Osteoblast (primary cell): ENCODE measurements at places on chromosomes 1 and 21. TPM values are rescaled to one million over a fixed set of nuclear protein-coding genes. Genes with fewer than 3 reads are reported as not detected.

DNA sequence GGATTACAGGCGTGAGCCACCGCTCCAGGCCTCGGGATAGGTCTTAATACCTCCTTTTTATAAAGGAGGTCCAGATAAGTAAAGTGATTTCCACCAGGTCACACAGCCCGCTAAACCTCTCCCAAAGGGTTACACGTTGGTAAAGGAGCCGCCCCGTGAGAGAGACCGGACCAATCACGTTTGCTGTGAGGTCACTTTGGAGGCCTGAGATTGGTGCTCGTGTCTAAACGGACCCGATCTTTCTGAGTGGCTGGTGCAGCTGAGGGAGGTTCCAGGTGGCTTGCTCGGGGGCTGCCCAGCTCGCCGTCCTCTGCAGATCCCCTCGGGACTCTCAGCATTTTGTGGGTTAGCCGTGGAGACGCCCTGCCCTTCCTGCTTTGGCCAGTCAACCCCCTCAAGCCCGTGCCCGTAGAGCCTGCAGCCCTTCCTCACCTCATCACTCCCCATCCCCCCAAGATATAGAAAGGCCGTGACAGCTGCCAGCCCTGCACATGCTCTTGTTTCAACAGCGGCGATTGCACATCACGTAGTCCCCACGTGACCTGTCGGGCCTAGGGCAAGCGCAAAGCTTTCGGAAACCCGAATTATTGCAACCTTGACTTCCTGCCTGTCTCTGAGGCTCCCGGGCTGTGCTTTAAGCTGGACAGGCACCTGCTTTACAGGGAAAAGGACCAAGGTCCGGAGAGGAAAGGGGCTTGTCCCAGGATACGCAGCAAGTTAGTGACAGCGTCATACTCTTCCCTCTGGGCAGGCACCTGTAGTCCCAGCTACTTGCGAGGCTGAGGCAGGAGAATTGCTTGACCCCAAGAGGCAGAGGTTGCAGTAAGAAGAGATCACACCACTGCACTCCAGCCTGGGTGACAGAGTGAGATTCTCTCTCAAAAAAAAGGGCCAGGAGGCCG is 5.0 kb upstream of the COA7 start:
- H3K27me3 ChIP-seq = no peaks in the 10 kb centered on the region
- DNase-seq = peak; percentile 89
- peak overlapping the region; percentile 73 for H3K4me3 ChIP-seq
- no peaks in the 10 kb centered on the region for H3K36me3 ChIP-seq

- no peak overlapping the region for H3K27ac ChIP-seq
- no peak for DNase-seq
- peaks cover 4% of the 10 kb centered on the region for H3K27me3 ChIP-seq
Measured at GRCh38 chr1:84840346-84840745, 52.7 kb downstream of the LPAR3 start.

DNA sequence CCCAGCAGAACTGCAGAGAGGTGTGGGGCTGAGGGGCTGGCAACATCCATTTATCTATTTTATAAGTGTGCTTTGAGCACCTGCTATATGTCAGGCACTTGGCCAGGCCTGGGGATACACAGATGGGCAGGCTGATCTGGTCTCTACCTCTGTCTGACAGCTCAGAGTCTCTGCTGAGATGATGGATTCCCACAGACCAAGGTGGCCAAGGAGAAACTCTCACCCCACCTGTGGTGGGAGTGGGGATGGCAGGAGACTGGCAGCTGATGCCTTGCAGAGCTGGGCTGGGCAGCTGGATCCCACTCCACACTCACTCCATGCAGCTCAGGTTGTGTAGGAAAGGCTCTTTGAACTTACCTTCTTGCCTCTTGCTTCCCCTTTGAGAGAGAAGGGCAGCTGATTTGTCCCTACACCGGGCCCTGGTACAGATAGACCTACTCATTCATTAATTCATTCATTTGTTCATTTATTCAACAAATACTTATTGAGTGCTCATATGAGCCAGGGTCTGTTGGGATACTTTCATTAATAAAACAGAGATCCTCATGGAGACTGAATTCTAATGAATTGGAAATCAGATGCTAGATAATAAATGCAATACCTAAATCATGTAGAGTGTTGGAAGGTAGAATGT is 9.0 kb downstream of the ADORA1 start:
- H3K4me1 ChIP-seq = no peaks in the 10 kb centered on the region

- no peaks in the 10 kb centered on the region for H3K36me3 ChIP-seq
- no peaks in the 10 kb centered on the region for H3K27me3 ChIP-seq
- no peak overlapping the region for H3K4me3 ChIP-seq
- no peak overlapping the region for H3K27ac ChIP-seq
- DNase-seq = no peak
Measured at GRCh38 chr1:80582980-80583379, 1217.8 kb upstream of the ADGRL2 start.

GRCh38 chr1:152148051-152148450 is 11.0 kb downstream of the RPTN start:
- H3K27me3 ChIP-seq = no peaks in the 10 kb centered on the region
- H3K36me3 ChIP-seq = no peaks in the 10 kb centered on the region
- no peak overlapping the region for H3K27ac ChIP-seq
- H3K4me3 ChIP-seq = no peak overlapping the region

DNA sequence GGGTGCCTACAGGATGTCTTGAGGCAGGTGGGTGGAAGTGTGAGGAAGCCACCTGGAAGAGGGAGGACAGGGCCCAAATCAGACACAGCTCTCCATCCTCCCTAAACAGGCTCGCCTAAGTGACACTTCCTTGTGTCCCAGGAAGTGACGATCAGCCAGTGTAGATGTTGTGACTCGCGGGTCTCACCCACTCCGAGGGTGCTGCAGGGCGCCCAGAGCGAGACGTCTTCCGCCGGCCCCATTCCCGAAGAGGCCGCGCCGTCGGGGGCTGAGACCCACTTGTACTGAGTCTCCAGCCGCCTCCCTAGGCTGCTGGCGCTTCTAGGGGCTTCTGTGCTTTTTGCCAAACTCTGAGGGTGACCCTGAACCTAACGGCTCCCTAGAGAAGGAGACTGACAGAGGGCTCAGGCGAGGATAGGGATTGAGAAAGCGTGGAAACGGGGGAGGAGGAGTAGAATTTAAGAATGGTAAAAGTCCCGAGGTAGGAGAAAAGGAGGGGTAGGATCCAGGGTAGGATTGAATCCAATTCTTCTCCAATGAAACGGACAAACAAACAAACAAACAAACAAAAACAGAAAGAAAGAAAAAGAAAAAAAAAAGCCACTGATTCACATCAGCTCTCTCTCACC is 543 bp upstream of the MARK1 start:
- H3K4me3 ChIP-seq = peak overlapping the region; percentile 70
- H3K36me3 ChIP-seq = no peaks in the 10 kb centered on the region
- peaks cover 57% of the 10 kb centered on the region for H3K27me3 ChIP-seq

- H3K36me3 ChIP-seq = peaks cover 14% of the 10 kb centered on the region
- DNase-seq = peak; percentile 36
- no peaks in the 10 kb centered on the region for H3K4me1 ChIP-seq
- no peak overlapping the region for H3K27ac ChIP-seq
- H3K4me3 ChIP-seq = no peak overlapping the region
- no peaks in the 10 kb centered on the region for H3K27me3 ChIP-seq
Measured at GRCh38 chr1:10628685-10629084, 153.9 kb downstream of the PEX14 start.

DNA sequence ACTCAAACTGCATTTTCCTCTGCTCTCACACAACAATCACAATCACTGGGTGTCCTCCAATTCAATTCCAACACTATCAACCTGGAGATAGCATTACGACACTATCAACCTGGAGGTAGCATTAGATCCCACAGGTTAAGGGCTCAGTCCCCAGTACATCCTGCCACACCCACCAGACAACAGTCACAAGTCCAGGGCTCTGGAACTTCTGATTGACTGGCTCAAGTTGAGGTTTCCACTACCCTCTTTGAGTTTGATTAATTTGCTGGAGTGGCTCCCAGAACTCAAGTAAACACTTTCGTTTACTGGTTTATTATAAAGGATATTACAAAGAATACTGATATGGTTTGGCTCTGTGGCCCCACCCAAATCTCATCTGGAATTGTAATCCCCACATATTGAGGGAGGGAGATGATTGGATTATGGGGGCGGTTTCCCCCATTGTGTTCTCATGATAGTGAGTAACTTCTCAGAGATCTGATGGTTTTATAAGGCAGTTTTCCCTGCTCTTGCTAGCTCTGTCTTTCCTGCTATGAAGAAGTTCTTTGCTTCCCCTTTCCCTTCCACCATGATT is 49.6 kb upstream of the ARHGAP29 start:
- peaks cover 18% of the 10 kb centered on the region for H3K4me1 ChIP-seq
- no peak for DNase-seq
- no peak overlapping the region for H3K27ac ChIP-seq
- H3K27me3 ChIP-seq = no peaks in the 10 kb centered on the region
- no peak overlapping the region for H3K4me3 ChIP-seq

GRCh38 chr1:33394770-33395169 is 36.1 kb downstream of the PHC2 start:
- no peak overlapping the region for H3K27ac ChIP-seq
- H3K27me3 ChIP-seq = no peaks in the 10 kb centered on the region
- peaks cover 7% of the 10 kb centered on the region for H3K36me3 ChIP-seq

DNA sequence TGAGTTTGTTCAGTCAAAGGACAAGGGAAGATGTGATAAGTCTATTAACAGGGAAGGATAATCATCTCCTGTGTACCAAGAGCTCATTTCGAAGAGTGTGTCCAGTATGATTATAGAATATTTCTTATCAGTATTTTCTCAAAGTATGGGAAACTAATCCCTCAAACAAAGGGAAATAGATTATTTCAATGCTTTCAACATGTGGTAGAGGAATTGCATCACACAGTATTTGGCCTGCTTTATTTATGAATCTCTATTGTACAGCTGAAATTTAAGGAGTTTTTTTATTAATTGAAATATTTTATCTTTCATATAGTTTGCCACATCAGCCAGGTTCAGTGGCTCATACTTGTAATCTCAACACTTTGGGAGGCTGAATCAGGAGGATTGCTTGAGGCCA is 151.0 kb downstream of the CLEC20A start:
- peaks cover 41% of the 10 kb centered on the region for H3K4me1 ChIP-seq
- no peaks in the 10 kb centered on the region for H3K27me3 ChIP-seq
- no peak overlapping the region for H3K27ac ChIP-seq
- H3K36me3 ChIP-seq = no peaks in the 10 kb centered on the region
- no peak overlapping the region for H3K4me3 ChIP-seq

DNA sequence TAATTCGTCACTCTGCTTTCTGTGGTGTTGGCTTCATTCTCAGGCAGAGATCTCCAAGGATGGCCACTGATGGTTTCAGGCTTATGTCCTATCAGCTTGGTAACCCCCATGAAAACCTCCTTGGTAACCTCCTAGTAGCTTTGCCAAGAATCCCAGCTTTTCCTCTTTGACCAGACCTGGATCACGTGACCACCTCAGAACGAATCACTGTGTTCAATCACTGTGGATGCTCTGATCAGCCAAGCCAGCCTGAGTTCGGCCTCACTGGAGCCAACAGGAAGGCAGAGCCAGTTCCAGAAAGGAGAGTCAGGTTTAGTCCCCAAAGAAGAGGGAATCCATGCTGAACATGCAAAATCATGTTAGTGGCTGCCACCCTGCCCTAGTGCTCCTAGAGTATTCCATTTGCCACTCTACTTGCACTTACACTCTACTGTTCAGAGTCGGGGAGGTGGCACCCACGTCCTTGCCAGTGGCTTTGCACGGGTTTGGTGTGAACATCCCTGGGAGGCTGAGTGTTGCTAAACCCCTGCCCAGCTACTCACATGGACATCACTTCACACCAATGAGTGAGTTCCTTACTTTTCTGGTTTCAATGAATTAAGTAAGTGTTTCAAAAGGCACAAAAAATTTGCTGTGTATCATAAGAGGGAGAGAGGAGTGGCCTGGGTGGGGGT is 33.5 kb upstream of the SSBP3 start:
- peak; percentile 58 for DNase-seq
- no peaks in the 10 kb centered on the region for H3K36me3 ChIP-seq
- H3K27ac ChIP-seq = no peak overlapping the region
- H3K27me3 ChIP-seq = no peaks in the 10 kb centered on the region

- H3K4me3 ChIP-seq = no peak overlapping the region
- DNase-seq = no peak
- H3K27ac ChIP-seq = no peak overlapping the region
- no peaks in the 10 kb centered on the region for H3K36me3 ChIP-seq
Measured at GRCh38 chr1:168893359-168893801, 164.4 kb upstream of the DPT start.

DNA sequence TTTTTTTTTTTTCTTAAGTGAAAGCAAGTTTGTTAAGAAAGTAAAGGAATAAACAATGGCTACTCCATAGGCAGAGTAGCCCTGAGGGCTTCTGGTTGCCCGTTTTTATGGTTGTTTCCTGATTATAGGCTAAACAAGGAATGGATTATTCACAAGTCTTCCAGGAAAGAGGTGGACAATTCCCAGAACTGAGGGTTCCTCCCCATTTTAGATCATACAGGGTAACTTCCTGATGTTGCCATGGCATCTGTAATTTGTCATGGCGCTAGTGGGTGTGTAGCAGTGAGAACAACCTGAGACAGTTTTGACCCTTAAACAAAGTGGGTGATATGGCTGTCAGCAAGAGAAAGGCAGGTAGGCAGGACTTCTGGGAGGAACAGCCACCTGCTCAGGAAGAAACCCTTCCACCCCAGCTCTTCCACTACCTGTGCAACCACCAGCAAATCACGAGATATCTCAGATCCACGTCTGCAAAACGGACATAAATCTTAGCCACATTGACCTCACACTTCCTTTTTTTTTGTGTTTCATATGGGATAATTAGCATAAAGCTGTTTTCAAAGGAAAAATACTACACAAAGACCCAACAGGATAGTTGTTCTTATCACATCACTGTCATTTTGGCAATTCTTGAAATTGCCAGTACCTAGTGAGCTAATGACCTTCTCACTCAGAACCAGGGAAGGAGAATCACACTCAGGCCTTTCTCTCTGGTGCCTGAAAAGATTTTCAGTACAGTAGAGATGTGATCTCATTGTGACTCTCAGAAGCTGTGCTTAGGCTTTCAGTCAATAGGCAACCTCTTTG is 34.8 kb upstream of the DUSP10 start:
- H3K4me1 ChIP-seq = no peaks in the 10 kb centered on the region
- H3K4me3 ChIP-seq = no peak overlapping the region
- no peaks in the 10 kb centered on the region for H3K27me3 ChIP-seq

DNA sequence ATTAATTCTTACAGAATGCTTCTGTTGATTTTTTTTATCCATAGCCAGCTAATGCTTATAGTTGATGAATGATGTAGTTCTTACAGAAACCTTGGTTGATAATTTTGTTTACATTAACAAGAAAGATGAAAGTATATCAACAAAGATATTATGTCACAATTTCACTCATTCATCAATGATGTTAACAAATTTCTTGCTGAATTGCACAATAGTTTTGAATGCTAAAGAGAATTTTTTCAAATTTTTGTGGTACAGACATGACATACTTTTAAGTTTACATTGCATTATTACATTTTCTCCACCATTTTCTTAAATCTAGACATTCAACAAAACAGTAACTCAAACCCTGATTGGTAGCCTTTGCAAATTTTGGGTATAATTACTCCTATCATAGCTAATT is 236.3 kb downstream of the FOXD2 start:
- H3K36me3 ChIP-seq = no peaks in the 10 kb centered on the region
- DNase-seq = no peak
- H3K27me3 ChIP-seq = no peaks in the 10 kb centered on the region
- no peaks in the 10 kb centered on the region for H3K4me1 ChIP-seq

GRCh38 chr1:106276871-106277270 is 779.6 kb upstream of the PRMT6 start:
- H3K27me3 ChIP-seq = no peaks in the 10 kb centered on the region
- no peaks in the 10 kb centered on the region for H3K4me1 ChIP-seq
- H3K4me3 ChIP-seq = no peak overlapping the region
- no peak for DNase-seq
- H3K27ac ChIP-seq = no peak overlapping the region

TRIM17 gene
- total RNA-seq = under 0.01 TPM in 1 of 2 replicates, not detected in the other

HAO2 gene
- not detected in 2 replicates for total RNA-seq

ESPN gene
- total RNA-seq = not detected in 2 replicates

GPR25 gene
- total RNA-seq = not detected in 2 replicates

ALPL gene
- total RNA-seq = 7.1 and 8.0 TPM in 2 replicates

GNG12 gene
- 204 and 219 TPM in 2 replicates for total RNA-seq
